CD14-positive monocyte (primary cell): ENCODE measurements at places on chromosomes 5 and 9.

- no peaks in the 10 kb centered on the region for H3K4me1 ChIP-seq
- no peaks in the 10 kb centered on the region for H3K27me3 ChIP-seq
- H3K27ac ChIP-seq = no peak overlapping the region
- H3K4me3 ChIP-seq = no peak overlapping the region
- no peaks in the 10 kb centered on the region for H3K36me3 ChIP-seq
- no peak for DNase-seq
These were observed 99.7 kb upstream of the KIF2A start for GRCh38 chr5:62206150-62206829.

DNA sequence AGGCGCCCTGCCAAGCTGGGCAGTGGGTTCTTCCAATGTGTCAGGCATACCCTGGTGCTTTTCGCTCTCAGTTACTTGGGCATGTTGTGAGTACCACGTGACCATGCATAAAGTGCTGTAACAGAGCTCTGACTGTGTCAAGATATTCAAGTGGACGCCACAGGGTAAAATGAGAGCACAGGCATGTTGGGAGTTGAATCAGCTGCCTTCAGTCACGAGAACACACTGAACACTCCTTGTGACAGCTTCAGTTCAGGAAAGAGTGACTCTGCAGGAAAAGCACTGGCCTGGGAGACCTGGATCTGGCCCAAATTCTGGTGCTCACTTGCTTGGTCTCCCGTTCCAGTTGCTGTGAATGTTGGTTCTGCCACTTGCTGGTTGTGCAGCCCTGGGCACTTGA, 5.1 kb downstream of the MLANA start:
- no peaks in the 10 kb centered on the region for H3K27me3 ChIP-seq
- no peak for DNase-seq
- H3K4me3 ChIP-seq = no peak overlapping the region
- H3K36me3 ChIP-seq = peaks cover 43% of the 10 kb centered on the region
- no peak overlapping the region for H3K27ac ChIP-seq

DNA sequence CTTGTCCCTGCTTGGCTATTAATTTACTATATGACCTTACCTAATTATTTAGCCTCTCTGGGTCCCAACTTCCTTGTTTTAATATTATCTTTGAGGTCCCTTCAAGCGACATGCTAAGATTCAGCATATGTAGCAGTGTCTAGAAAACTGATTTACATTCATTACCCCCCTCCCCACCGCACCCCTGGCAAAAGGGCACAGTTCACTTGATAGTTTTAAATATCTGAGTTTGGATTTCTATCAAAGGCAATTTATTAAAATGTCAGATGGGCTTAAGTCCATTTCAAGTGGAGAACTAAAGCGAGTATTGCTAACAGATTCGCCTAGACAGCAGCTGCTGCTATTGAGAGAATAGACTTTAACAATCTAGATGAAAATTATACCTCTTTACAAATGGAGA, 3.9 kb downstream of the CEMIP2 start:
- no peak overlapping the region for H3K27ac ChIP-seq
- DNase-seq = no peak
- H3K27me3 ChIP-seq = no peaks in the 10 kb centered on the region
- H3K4me1 ChIP-seq = peaks cover 48% of the 10 kb centered on the region

DNA sequence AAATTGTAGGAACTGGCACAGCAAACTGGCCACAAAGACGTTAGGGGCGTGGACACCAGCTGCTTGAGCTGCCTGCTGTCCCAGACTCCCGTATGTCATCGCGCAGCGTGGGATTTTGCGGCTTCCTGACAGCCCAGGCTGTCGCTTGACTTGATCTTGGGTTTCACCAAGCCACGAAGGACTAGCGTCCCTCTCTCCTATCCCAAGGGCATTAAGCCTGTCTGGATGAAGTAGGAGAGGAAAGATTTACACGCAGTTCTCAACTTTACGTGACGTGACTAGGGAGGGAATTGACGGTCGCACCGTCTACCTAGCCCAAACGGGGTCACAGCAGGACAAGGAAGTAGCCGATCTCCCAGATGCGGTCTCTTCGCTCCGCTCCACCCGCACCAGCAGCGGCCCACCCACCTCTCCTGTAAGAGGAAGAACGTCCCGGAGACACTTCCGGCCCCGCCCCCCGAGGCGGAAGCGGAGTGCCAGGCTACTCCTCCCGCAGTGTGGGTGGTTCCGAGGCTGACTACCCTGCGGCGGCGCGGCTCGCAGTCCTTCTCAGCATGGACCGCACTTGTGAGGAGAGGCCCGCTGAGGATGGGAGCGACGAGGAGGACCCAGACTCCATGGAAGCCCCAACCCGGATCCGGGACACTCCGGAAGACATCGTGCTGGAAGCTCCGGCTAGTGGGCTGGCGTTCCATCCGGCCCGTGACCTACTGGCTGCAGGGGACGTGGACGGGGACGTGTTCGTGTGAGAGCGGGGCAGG, at the start of gene WDR55:
Gene WDR55, plus strand, starts transcription at position 546 of the 761 bp plus-strand sequence. Its CDS starts 9 bp downstream, at position 555.
- peaks cover 57% of the 10 kb centered on the region for H3K36me3 ChIP-seq
- H3K4me1 ChIP-seq = peaks cover 28% of the 10 kb centered on the region

DNA sequence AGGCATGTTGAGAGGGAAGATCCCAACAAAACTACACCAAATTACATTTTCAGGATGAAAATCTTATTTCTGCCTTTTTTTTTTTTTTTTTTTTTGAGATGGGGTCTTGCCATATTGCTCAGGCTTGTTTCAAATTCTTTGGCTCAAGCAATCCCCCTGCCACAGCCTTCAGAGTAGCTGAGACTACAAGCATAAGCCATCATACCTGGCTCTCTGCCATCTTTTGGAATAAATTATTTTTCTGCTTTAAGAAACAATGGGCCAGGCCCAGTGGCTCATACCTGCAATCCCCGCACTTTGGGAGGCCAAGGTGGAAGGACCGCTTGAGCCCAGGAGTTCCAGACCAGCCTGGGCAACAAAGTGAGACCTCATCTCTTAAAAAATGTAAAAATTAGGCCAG, 14.3 kb downstream of the AFF4 start:
- no peaks in the 10 kb centered on the region for H3K27me3 ChIP-seq
- H3K4me3 ChIP-seq = no peak overlapping the region
- H3K4me1 ChIP-seq = no peaks in the 10 kb centered on the region
- H3K36me3 ChIP-seq = peaks cover 2% of the 10 kb centered on the region

DNA sequence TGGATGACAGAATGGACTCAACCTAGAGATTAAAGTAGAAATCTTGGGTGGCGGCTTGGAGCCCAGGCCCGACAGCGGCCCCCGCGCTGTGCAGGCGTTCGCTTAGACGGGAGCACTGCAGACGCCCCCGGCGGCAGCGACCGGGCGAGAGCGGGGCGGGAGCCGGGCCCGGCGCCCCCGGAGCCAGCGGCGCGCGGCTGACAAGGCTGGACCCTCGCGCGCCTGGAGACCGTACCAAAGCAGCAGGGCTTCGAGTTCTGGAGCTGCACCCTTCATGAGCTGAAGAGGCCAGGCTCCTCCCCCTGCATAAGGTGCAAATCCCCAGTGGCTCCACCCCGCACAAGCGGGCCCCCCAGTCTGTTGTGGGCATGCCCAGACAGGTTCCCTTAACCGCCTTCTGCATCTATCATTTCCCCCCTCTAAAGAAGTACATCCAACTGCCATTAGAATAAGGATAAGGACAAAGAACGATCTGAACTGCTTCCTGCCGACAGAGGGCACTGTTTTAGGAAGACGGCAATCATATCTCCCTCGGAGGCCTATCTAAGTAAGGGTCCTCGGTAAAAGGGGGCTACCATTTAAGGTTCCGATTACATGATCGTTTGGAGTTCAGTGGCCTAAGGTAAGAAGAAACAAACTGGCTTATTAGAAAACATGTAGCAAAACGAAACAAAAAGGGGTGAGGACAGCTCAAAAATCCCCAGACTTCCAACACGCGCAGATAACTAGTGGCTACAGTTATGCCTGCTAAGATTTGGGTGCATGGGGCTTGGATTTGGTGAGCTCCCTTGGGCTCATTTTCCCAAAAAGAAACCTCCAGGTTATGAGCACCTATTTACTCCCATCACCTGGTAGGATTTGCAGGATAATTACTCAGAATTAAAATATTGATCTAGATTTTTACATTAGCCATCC, 66.3 kb downstream of the RGMB start:
- H3K4me3 ChIP-seq = no peak overlapping the region
- H3K36me3 ChIP-seq = no peaks in the 10 kb centered on the region
- H3K4me1 ChIP-seq = no peaks in the 10 kb centered on the region
- no peak for DNase-seq
- no peaks in the 10 kb centered on the region for H3K27me3 ChIP-seq
- H3K27ac ChIP-seq = no peak overlapping the region

DNA sequence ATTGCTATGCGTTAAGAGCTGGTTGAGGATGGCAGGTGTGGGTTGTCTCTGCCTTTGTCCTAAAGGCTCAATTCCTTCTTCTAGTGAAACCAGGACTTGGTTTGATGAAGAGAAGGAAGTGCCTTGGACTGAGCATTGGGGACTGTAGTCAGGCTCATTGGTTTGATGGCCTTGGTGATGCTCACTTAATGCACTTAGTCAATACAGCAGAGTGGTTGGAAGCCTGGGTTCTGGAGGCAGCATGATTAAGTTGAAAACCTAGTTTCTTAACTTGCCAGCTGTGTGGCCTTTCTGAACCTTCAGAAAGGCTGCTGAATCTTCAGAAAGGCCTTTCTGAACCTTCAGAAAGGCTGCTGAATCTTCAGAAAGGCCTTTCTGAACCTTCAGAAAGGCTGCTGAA, 52.4 kb downstream of the PTTG1 start:
- H3K4me3 ChIP-seq = no peak overlapping the region
- peaks cover 20% of the 10 kb centered on the region for H3K4me1 ChIP-seq
- DNase-seq = no peak
- no peaks in the 10 kb centered on the region for H3K27me3 ChIP-seq

GRCh38 chr9:137987244-137988030, 109.9 kb downstream of the CACNA1B start:
- no peaks in the 10 kb centered on the region for H3K4me1 ChIP-seq
- H3K4me3 ChIP-seq = no peak overlapping the region
- no peaks in the 10 kb centered on the region for H3K36me3 ChIP-seq
- DNase-seq = no peak
- no peak overlapping the region for H3K27ac ChIP-seq
- H3K27me3 ChIP-seq = no peaks in the 10 kb centered on the region

- no peak overlapping the region for H3K27ac ChIP-seq
- H3K4me3 ChIP-seq = no peak overlapping the region
- no peaks in the 10 kb centered on the region for H3K27me3 ChIP-seq
- no peaks in the 10 kb centered on the region for H3K36me3 ChIP-seq
- H3K4me1 ChIP-seq = peaks cover 22% of the 10 kb centered on the region
These were observed 187.4 kb downstream of the ERCC6L2 start for GRCh38 chr9:96062854-96063253.

- H3K4me3 ChIP-seq = no peak overlapping the region
- H3K27ac ChIP-seq = no peak overlapping the region
- DNase-seq = no peak
- peaks cover 28% of the 10 kb centered on the region for H3K27me3 ChIP-seq
- H3K36me3 ChIP-seq = no peaks in the 10 kb centered on the region
These were observed 4.0 kb upstream of the THBS4 start for GRCh38 chr5:80031109-80031508.

- no peak overlapping the region for H3K4me3 ChIP-seq
- H3K4me1 ChIP-seq = no peaks in the 10 kb centered on the region
- no peak for DNase-seq
- H3K36me3 ChIP-seq = no peaks in the 10 kb centered on the region
- no peak overlapping the region for H3K27ac ChIP-seq
These were observed 357.8 kb upstream of the CCNG1 start for GRCh38 chr5:163079618-163080017.

DNA sequence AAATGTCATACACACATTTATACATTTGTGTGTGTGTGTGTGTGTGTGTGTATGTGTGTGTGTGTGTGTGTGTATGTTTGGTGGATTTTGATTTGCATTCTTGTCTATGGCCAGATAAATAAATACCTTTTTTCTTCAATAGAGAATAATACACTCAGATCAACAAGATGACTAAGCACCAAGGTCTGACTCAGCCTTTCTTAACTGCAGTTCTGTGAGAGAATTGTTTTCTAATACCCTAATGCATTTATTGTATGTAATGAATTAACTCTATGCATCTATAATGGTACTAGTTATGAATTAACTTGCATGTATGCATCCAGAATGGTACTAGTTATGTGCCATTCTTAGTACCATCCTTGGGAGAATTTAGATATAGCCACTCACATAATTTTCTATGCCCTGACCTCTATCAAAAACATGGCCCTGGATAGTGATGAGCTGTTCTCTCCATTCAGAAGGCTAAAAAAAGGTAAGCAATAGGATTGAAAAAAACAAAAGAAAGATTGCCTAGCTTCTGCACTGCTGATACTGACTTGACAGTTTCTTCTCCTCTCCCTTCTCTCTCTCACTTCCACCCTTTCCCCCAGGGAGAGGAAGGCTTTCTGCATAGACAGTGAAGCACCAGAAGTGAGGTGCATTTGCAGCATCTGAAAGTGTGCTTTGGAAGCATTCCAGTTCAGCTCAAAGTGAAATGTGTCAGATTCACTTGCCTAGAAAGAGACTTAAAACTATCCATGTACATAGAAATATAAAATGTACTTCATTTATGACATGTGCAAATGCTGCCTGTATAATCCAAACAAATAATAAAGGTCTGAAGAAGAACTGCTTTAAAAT, 55.1 kb upstream of the CCDC112 start:
- no peaks in the 10 kb centered on the region for H3K36me3 ChIP-seq
- no peaks in the 10 kb centered on the region for H3K27me3 ChIP-seq
- no peak overlapping the region for H3K4me3 ChIP-seq
- no peak for DNase-seq
- no peaks in the 10 kb centered on the region for H3K4me1 ChIP-seq

GRCh38 chr5:19002111-19002510, 985.9 kb downstream of the CDH18 start:
- no peak overlapping the region for H3K4me3 ChIP-seq
- no peak overlapping the region for H3K27ac ChIP-seq
- DNase-seq = no peak
- H3K4me1 ChIP-seq = no peaks in the 10 kb centered on the region
- H3K27me3 ChIP-seq = no peaks in the 10 kb centered on the region

GRCh38 chr9:37031902-37032301, 2.2 kb downstream of the PAX5 start:
- peaks cover 37% of the 10 kb centered on the region for H3K4me1 ChIP-seq
- peaks cover 99% of the 10 kb centered on the region for H3K27me3 ChIP-seq
- no peaks in the 10 kb centered on the region for H3K36me3 ChIP-seq
- H3K27ac ChIP-seq = no peak overlapping the region
- no peak for DNase-seq
- H3K4me3 ChIP-seq = no peak overlapping the region

- H3K36me3 ChIP-seq = no peaks in the 10 kb centered on the region
- peaks cover 20% of the 10 kb centered on the region for H3K4me1 ChIP-seq
- no peaks in the 10 kb centered on the region for H3K27me3 ChIP-seq
- no peak overlapping the region for H3K4me3 ChIP-seq
These were observed 166.6 kb downstream of the SLC28A3 start for GRCh38 chr9:84173961-84174360.
